Activated CD4-positive, alpha-beta T cell treated with anti-CD3 and anti-CD28 coated beads for 36 hours (primary cell): ENCODE measurements at places on chromosomes 1 and 21. TPM values are rescaled to one million over a fixed set of nuclear protein-coding genes. Genes with fewer than 3 reads are reported as not detected.

The NOS1AP gene
- 0.35 TPM for total RNA-seq

The CASQ1 gene
- total RNA-seq = not detected

The CAPN2 gene
- total RNA-seq = 33.1 TPM

DNA sequence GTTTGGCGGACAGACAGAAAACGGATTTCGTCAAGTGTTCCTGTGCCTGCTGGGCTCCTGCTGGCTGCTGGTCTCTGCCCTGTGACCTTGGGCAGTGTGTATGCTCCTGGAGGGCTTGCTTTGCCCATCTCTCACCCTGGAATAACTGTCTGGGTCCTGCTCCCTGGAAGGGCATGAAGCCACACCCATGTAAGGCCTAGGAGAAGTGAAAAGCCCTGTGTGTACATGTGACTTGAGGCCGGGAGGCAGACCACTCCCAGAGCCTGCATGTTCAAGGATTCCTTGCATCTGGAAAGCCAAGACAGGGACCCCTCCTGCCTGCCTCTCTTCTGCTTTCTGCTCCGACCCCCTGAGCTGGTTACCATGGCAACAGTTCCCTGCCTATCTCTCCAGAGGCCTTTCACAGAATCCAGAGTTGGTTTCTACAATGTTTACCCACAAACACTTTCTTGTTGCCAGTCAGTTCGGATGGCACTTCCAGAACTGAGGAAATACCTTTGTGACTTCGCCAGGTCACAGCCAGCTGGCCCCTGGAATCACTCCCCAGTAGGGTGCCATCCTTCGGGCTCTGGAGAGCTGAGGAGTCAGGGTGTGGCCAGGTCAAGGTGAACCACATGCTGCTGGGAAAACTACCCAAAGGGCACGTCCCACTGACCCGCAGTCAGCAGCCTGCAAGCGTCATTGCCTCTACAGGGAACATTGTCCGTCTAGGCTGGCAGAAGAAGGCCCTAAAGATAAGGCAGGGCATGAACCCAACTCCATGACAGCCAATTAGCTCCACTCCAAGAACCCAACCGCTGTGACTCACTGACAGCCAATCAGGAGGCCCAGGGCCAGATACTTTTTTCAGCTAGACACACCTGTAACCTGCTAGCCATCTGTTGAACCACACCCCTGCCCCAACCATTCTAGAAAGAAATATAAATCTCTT is 14.7 kb upstream of the GPR37L1 start:
- no peak for DNase-seq

DNA sequence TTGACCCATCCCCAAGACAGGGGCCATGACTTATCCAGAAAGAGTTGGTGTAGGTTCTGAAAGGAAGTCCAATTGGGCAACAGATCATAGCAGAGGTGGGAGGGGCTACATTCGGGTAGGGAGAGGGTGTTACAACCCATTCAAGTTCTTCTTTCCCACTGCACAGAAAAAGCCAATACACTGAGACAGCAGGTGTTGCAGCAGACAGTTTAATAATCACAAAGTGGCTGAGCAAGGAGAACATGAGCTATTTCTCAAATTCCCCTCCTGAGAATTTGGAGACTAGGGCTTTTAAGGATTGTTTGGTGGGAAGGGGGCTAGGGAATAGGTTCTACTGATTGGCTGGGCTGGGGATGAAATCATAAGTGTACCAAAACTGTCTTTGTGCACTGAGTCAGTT is 328.4 kb upstream of the POU3F1 start:
- no peak for DNase-seq

- DNase-seq = no peak
These were observed 84.9 kb downstream of the VPS26C start for GRCh38 chr21:37182222-37182621.

DNA sequence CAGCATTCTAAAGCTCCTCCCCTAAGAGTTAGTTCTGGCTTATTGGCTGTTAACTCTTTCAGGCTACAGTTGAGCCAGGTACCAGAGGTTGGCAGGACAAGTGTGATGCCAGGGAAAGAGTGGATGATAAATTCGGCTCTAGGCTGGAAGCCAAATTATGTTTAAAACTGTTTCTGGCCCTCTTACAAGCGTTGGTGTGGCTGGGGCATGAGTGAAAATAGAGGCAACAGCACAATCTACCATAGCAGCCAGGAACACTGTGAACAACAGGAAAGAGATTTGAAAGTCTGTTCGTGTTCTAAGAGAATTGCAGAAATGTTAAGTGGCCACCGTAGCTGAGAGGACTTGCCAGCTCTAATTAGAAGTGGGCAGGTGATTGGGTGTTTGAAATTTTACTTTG is 84.2 kb downstream of the CDC7 start:
- DNase-seq = no peak

DNA sequence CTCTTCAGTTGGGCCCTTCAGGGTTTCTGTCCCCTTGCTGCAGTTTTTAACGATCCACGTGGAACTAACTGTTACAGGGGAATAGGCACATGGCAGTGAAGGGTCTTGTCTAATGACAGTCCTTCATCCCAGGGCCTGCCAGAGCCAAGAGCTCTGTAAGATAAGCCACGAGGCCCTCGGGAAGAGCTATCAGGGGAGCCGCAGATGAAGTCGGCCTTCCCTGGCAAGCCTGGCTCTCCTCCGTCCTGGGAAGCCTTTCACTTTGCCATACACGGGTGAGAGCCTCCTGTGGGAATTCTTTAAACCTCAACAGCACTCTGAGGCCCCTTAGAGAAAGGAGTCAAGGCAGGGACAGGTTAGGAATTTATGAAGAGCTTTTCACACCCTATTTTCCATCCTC is 29.0 kb downstream of the ACP6 start:
- DNase-seq = no peak

DNA sequence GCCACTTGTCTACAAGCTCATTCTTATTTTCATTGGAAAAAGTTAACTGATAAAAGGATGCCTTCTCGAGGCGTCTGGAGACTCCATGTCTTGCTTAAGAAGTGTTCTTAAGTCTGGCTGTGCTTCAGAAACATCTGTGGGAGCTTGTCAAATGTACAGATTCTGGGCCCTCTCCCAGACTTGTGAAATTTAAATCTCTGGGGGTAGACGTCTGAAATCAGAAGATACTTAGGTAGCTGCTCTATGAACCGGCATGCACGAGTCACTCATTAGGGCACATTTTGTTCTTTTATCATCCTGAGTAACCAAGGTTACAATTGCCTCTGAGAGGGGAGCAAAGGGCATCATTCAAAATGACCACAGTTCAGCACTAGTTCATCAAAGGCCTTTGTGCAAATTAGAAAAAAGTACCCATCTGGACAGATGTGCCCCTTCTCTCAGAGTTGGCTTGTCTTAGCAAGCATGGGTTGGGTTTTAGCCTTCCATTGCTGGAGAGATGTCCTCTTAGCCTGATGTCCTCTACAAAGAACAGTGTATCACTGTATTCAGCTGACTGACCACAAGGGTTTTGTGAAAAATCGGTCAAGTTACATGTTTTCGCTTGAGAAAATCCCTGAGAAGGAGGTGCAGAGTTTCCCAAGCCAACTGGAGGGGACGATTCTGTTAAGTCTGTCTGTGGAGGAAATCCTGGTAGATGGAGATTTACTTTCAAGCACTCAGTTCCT is 156.9 kb downstream of the ASTN1 start:
- DNase-seq = no peak
